Activated T-cell treated with anti-CD3 and anti-CD28 coated beads, Interleukin-2, amount 50 U/mL, for 72 hours (primary cell): ENCODE measurements at places on chromosomes 6 and 20.
A peak's percentile ranks its signal among the peaks of the same experiment; 100 is the strongest.

- DNase-seq: peak; percentile 29
These were observed 62.9 kb downstream of the MRPL14 start for GRCh38 chr6:44064089-44064947.

GRCh38 chr20:33291830-33292355 is 8.9 kb downstream of the BPIFB1 start:
- DNase-seq: peak; percentile 76

DNA sequence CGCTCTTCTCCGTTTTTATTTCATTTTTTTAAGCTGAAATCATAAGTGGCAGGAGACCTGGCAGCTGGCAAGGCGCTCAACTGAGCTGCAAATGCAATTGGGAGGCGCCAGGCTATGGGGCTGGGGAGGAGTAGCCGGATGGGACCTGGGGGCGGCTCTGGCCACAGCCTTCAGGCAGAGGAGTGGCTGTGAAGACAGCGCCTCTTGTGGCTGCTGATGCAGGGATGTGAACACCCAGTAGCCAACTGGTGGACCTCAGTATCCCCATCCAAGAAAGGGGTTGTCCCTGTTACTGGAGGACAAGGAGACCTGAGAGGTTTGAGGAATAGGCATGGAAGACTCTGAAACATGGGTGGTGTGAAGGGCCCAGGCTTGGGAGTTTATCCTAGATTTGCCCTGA is 12.6 kb downstream of the KCNK17 start:
- no peak for DNase-seq

GRCh38 chr20:55964790-55965189 is 40.5 kb downstream of the CBLN4 start:
- DNase-seq: no peak

DNA sequence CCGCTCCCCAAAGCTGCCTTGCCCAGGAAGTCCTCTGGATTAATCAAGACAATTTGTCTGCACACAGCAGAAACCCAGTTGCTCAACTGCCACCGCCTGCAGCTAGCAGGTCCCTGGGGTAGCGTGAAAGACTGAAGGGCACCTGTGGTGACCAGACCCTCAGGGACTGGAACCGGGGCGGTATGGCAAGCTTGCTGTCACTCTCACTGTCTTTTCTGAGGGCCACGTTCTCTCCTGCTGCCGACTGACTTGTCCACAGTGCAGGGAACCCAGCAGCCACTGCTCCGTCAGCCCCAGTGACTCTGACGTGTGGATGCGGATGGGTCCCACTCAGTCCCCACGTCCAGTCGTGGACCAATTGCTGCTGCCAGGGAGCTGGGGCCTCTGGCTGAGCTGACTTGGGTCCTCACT is 72.8 kb upstream of the PMEPA1 start:
- DNase-seq: no peak

GRCh38 chr20:63979229-63979556 is 249 bp downstream of the SAMD10 start:
- DNase-seq: no peak

- DNase-seq: no peak
These were observed 23.4 kb upstream of the CCN5 start for GRCh38 chr20:44691424-44692423.

GRCh38 chr20:843912-844311 is 10.4 kb downstream of the FAM110A start:
- DNase-seq: no peak

DNA sequence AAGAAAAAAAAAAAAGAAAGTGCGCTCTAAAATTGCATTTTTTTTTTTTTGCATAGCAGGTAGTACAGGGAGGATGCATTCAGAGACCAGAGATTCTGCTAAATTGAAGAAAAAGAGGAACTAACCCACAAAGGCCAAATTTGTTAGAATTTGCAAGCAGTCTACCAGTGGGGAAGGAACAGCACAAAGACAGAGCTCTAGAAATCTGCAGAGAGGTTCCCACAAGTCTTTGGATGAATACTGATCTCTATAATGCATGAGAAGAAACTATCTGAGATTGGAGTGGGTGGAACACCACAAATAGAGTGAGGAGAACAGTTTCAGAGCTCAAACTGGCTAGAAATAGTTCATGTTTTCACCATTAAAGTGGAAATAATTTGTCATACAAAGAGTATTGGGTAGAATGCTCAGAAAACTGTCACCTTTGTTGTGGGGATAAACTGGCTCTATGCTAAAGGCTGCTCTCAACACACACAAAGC is 79.6 kb upstream of the AHI1 start:
- DNase-seq: peak; percentile 22

GRCh38 chr20:50331469-50332363 is 141.1 kb downstream of the CEBPB start:
- DNase-seq: no peak

GRCh38 chr20:40562031-40562430 is 127.0 kb downstream of the MAFB start:
- DNase-seq: no peak

DNA sequence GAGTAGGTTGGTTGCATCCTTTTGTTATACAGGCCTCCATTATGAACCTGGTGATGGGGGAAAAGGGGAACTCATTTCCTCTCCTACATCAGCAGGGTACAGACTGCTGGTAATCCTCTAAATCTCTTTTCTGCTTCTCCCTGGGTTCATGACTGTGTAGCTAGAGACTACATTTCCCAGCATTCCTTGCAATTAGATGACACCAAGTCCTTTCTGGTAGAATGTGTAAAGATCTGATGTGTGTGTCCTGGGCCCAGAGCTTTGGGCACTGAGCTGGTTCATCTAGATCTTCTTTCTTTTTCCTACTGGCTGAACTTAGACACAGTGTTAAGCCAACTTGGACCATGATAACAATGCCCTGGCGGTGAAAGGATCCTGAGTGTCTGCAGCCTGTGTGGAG is 104.7 kb upstream of the IFNGR1 start:
- no peak for DNase-seq

GRCh38 chr6:44297063-44298038 is 15.8 kb downstream of the AARS2 start:
- DNase-seq: peak; percentile 61

- DNase-seq: no peak
These were observed 273.5 kb downstream of the PKHD1 start for GRCh38 chr6:51813904-51814303.

DNA sequence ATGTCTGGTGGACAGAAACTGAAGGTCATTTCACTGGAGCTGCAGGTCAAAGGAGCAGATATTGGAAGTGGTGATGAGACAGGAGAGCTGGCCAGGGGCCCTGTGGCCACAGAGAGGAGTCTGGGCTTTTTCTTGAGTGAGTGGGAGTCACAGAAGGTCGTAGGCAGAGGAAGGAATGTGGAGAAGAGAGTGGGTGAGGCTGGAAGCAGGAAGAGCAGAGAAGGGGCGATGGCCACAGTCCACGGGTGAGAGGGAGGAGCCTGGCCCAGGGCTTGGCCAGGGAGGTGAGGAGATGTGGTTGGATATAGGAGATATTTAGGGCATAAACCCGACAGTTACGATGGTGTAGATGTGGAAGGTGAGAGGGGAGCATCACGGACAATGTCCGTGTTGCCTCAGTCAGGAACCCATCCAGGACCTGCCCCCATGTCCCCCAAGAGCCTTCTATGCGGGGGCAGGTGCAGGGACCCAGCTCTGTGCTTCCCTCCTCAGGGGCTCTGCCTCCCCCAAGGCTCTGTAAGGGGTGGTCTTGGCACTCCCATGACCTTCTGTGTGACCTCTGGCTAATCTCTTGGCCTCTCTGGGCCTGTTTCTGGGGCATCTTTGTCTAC is 150.5 kb upstream of the PTPN1 start:
- DNase-seq: no peak

GRCh38 chr6:704046-704445 is 11.1 kb upstream of the EXOC2 start:
- no peak for DNase-seq

DNA sequence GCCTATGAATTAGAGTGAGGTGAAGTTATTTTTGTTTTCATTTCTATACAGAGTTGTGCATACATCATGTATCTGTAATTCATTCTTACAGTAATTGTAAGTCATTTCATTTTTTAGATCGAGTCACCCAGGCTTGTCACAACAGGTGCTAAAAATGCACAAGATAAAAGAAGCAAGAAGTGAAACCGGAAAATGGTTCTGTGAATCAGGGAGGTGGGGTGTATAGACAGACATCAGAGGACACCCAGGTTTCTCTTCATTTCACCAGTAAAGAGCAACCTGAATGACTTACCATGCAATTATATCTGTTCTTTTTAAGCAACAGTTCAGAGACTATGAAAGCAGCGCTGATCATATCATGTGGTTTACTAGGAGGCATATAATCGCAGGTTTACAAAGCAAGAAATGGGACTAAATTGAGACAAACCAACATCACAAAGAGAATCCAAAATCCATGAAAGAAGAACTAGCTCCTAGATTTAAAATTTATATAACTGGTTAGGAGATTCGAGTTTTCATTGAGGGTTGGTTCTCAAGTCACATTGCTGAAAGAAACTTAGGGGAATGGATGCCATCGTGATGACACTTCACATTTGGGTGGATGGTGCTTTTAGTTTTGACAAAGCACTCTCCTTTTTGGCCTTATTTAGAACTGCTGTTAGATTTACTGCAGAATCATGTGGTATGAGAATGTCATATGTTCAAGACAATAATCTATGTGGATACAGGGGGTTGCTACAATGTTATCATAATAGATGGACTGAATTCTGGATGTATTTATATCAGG is 27.9 kb upstream of the TBC1D7 start:
- peak; percentile 50 for DNase-seq

DNA sequence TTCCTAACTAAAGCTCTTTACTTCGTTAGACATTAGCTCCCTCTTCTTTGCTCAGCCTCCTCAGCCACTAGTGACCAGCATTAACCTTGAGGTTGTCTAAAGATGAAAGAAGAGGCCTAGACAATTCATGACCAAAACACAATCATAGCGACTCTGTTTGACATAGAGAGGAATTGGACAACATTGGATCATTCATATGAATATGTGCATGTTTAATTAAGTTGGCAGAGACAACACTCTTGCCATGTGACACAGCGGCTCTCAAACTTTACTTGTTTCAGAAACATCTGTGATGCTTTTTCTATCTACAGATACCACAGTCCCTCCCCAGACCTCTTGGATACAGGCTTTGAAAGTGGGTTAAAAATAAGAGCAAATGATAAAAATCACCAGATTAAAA is 81.7 kb downstream of the LINC00237 start:
- DNase-seq: no peak

DNA sequence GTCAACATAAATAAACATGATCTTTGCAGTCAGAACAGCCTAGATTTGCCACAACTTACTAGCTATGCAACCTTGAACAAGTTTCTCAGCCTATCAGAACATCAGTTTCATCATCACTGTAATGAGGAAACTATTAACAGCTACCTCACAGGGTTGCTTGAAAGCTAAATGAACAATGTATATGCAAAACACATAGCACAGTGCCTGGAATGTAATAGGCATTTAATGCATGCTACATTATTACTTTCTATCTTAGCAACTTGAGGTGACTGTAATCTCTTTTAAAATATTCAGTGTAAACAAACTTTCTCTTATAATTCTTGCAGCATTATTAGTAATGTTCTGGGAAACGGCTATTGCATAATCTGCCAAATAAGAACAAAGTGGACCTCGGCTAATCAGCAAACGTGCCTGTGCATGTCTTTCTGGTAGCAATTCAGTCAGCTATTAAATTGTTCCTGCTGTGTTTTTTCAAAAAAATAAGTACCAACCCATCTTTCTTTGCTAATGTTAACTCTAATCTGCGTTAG is 61.5 kb downstream of the SYNE1 start:
- no peak for DNase-seq

- DNase-seq: no peak
These were observed 167.7 kb upstream of the PDE10A start for GRCh38 chr6:165830761-165831160.

DNA sequence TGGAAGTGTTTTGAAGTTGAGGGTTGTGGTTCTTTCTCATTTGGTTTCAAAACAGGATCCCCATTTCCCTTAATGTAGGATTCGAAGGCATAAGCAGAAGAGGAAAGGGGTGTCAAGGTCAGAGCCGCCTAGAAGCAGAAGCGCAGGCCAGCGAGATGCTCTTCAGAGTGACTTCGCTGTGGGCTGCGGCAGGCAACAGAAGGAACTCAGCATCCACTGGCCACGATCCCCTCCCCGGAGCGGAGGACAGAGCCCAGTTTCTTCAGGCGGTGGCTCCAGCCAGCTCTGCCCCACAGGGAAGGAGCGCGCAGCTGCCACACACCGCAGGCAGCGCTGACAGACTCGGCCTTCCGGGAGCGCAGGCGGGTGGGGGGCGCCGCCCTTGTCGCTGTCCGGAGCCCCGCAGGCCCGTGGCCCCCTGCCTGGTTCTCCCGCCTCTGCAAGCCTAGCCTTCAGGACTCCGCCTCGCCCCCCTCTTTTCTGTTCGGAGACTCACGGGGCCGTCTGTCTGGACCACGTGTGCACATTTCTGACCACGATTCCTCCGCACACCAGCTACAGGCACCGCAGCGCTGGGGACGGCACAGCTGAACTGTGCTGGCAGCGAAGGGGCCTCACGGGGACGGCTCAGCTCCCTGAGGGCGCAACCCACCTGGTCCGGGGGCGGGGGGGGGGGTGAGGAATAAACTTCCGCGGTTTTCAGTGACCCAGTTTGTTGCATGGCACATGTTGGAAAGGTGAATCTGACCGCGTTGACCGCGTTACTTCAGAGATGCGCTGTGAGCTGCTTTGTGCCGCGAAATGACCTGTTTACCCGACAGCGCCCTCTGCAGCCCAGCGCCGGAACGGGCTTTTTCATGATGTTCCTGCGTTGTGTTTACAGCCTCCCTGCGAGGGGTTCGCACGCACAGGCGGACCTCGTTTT is 26.1 kb downstream of the TTLL2 start:
- peak; percentile 89 for DNase-seq

DNA sequence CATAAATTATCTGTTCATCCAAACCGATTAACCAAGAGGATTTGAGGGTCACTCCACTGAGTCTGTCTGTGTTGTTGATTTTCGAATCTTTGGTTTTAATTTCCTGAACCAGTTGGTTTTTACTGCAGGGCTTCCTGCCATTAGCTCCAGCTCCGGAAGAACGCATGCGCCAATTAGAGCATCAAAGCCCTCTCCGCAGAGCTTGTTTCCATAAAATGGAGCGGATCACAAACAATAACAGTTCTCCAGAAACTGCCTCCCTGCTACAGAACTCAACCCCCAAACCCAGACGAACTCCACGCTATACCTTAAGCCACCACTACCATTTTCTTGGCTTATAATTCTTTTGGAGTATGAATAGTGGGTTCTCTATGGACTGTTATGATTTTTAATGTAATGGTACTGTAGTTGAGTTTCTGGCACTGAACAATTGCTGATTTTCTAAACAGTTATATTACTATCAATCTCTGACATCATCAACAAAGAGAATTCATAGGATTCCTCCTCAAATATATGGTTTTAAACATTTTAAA is 13.8 kb downstream of the TFAP2A start:
- DNase-seq: no peak

- no peak for DNase-seq
These were observed 27.4 kb downstream of the SLC22A16 start for GRCh38 chr6:110448846-110449540.

GRCh38 chr20:33046412-33046811 is 7.3 kb upstream of the BPIFB3 start:
- DNase-seq: no peak
